ENCODE measurements at places on chromosomes 4 and X.

DNA sequence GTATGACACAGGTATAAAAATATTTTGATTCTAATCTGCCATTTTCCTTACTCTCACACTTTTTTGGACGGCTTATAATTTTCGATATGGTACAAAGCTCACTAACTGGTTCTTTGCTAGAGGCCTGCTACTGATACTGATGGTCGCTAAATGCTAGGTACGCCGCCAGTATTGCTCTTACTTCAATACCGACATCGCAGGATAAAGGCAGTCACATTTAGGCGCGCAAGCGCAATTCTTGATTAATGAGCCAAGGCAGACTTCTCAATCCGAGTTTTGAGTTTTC is 557 bp upstream of the USP38 start:
- DNase-seq: no peak

DNA sequence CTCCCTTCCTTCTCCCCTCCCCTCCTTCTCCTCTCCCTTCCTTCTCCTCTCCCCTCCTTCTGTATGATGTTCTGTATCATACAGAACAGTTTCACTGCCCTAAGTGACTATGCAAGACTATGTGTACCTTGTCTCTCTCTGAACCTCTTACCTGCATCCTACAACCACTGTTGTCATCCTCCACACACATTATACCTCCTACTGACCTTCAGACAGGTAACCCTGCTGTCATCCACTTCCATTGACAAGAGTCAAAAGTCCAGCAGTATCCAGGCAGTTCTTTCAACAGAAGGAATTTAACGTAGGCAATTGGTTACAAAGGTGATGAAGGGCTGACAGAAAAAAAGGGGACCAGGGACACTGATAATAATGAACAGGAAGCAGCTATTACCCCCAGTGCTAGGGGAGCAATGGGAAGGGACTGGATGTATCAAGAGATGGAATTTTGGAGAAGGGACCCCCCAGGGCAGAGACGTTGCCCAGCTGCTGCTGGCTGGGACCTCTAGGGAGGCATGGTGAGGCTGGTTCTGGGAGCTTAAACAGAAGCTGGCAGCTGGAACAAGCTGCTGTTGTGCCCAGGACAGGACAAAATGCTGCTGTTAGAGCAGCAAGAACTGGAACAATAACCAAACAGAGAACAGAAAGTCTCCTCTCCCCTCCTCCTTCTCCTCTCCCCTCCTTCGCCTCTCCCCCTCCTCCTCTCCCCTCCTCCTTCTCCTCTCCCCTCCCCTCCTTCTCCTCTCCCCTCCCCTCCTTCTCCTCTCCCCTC is 84.7 kb downstream of the DCTD start:
- DNase-seq: no peak

GRCh38 chr4:79850626-79851025 is 222.4 kb downstream of the ANTXR2 start:
- no peak for DNase-seq

DNA sequence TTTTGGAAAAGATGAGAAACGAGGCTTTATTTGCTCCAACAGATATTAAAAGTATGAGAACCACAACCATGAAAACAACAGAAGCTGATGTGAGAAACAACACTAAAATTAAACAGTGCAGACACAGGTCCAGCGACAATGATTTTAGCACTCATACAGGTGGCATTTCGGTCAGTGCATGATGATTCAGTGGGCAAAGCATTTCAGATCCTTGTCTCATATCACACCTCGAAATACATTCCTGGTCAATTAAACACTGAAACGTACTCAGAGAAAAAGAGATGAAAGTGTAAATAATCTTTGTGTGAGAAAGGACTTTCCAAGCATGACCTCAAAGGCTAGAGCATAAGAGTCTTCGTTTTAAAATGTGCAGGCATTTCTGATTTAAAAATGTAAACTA is 85.2 kb downstream of the ACOX3 start:
- DNase-seq: no peak

GRCh38 chr4:165288639-165289422 is 38.6 kb upstream of the MSMO1 start:
- no peak for DNase-seq

DNA sequence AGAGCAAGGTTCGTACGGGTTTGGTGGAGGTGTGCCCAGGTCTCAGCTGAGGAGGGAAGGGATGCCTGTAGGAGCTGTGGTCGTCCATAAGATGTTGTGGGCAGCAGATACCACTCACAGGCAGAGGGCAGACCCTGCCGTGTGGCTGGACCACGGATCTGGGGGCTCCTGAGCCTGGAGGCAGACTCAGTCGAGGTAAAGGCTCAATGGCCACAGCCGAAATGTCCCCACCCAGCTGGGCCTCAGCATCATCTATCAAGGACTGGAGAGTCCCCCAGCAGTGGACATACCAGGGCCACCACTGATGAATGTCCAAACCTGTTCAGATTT is 98.5 kb downstream of the DHRSX start:
- no peak for DNase-seq

DNA sequence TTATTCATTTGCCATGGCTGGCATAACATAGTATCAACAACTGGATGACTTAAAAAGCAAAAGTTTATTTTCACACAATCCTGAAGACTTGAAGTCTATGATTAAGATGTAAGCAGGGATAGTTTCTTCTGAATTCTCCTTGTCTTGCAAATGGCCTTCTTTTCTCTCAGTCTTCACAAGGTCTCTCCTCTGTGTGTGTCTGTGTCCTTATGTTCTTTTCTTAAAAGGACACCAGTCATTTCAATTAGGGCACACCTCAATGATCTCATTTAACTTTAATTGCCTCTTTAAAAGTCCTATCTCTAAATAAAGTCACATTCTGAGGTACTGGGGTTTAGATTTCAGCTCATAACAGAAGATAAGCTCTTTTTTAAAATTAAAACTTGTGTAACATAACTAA is 399.7 kb downstream of the PABPC4L start:
- DNase-seq: no peak

GRCh38 chrX:143336261-143336660 is 181.0 kb downstream of the SPANXN3 start:
- DNase-seq: no peak

DNA sequence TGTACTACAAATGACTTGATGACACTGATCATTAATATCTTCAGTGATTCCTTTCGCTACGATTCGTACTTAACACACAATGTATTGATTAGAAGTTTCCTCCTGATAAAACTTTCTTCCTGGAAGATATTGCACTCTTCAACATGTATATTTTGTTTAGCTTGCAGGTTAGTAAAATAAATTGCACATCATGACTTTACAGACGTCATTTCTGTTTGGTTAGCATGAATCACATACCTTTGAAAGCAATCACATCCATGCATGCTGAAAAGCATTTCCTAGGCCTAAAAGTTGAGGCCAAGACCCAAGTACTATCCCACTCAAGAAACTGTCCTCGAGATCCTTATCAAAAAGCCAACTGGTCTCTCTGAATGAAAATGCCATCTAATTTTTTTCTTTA is 1841.0 kb upstream of the PCDH7 start:
- DNase-seq: no peak

- no peak for DNase-seq
Observed at GRCh38 chr4:154344686-154345085, 146.9 kb downstream of the DCHS2 start.

- no peak for DNase-seq
Observed at GRCh38 chr4:53221832-53222480, 143.9 kb downstream of the SCFD2 start.

- no peak for DNase-seq
Observed at GRCh38 chrX:23841847-23842522, 59.0 kb downstream of the SAT1 start.

- no peak for DNase-seq
Observed at GRCh38 chr4:186723292-186724057, at the start of gene FAT1. Gene FAT1 (minus strand): TSS chr4:186723856. CDS start chr4:186709827, 14,029 bp downstream.

GRCh38 chrX:130984782-130985181 is 73.4 kb upstream of the ARHGAP36 start:
- DNase-seq: no peak

DNA sequence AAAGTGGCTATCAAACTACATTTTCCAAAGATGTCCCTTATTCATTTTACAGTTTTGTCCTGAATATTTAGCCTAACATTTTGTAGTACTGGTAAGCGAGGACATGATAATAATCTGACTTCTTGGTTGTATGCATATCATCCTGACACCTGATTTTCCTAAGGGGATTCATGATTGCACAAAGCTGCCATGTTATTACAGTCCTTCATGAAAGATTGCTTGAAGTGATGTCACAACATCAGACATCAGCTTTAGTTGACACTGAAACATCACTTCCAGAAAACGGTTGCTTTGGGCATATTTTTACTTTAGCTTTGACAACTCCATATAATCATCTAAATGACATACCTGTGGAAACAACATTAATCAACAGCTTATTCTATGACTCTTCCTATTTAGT is 188.7 kb upstream of the PABPC4L start:
- no peak for DNase-seq

DNA sequence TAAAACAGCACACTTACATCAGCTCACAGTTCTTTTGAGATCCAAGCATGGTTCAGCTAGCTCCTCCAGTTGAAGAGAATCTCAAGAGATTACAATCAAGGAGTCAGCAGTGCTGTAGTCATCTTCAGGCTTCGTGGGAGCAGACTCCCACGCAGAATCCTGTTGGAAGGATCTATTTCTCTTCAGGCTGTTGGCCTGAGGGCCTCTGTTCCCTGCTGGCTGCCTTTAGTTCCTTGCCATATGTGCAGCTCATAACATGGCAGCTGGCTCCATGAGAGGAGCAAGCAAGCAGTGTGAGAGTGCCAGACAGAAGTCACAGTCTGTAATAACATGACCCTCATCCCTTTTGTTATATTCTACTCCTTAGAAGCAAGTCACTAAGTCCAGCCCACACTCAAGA is 168.6 kb downstream of the COX18 start:
- no peak for DNase-seq

DNA sequence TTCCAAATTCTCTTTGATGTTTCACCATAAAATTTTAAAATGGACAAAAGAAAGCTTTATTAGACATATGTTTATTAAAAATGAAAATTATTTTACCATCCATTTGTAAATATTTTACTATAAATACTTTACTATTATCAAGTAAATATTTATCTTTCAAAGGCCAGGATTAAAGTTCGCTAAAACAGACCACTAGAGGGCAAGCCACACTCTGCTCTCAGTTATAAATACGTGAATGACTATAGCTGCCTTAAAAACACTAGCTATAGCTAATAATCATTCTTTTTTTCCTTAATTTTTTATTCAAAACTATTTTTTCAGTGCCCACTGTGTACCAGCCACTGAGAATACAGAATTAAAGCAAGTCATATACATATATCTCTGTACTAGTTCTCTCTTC is 38.6 kb downstream of the UNC5C start:
- DNase-seq: no peak

GRCh38 chrX:48910926-48911411 is 477 bp downstream of the SLC35A2 start:
- no peak for DNase-seq

GRCh38 chr4:148854203-148854602 is 412.0 kb upstream of the NR3C2 start:
- no peak for DNase-seq

GRCh38 chr4:81510643-81511178 is 39.0 kb upstream of the RASGEF1B start:
- no peak for DNase-seq

Measured in activated CD4-positive, alpha-beta T cell treated with anti-CD3 and anti-CD28 coated beads, Interleukin-2, amount 50 U/mL, for 24 hours (primary cell).